ENCODE measurements at places on chromosomes 11 and 22.

GRCh38 chr11:72391638-72392423 lies 42.5 kb downstream of the CLPB start:
- DNase-seq, result no peak

GRCh38 chr11:42841556-42841955 lies 470.2 kb upstream of the API5 start:
- no peak for DNase-seq

DNA sequence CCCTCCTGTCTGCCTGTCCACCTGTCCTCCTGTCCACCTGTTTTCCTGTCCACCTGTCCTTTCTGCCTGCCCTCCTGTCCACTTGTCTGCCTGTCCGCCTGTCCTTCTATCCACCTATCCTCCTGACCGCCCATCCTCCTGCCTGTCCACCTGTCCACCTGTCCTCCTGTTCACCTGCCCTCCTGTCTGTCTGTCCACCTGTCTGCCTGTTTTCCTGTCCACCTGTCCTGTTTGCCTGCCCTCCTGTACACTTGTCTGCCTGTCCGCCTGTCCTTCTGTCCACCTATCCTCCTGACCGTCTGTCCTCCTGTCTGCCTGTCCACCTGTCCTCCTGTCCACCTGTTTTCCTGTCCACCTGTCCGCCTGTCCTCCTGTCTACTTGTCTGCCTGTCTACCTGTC lies 682.8 kb downstream of the TBC1D22A start:
- no peak for DNase-seq

GRCh38 chr11:279040-279965 lies 1.1 kb downstream of the NLRP6 start:
- DNase-seq, result no peak

DNA sequence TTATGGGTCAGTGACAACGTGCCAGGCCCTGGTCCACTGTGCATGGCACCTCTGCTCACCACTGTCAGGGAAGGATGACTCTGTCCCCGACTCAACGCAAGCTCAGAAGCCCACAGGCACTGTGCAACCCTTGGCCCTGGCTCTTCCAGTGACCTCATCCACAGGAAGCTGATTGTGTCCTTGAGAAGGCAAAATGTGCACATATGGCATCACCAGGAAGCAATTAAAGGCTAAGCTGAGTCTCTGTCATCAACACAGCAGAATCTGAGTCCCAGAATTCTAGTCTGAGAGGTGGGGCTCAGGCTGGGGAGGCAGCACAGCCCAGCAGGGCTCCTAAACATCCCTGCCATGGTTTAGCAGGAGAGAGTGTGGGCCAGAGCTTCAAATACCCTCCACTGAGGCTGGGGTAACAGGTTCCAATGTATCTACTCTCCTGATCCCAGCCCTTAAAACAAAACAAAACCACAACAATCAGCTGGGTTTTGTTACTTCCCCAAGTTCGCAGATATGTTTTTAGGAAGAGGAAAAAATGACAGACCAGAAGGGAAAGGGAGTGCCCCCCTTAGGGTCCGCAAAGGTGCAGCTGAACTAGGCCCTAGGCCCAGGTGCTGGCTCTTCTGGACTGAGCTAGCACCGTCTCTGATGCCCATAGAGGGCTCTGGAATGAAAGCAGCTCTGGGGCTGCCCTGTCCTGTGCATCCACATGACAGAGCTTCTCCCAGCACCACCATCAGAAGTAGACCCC lies 33.5 kb upstream of the GNAZ start:
- no peak for DNase-seq

DNA sequence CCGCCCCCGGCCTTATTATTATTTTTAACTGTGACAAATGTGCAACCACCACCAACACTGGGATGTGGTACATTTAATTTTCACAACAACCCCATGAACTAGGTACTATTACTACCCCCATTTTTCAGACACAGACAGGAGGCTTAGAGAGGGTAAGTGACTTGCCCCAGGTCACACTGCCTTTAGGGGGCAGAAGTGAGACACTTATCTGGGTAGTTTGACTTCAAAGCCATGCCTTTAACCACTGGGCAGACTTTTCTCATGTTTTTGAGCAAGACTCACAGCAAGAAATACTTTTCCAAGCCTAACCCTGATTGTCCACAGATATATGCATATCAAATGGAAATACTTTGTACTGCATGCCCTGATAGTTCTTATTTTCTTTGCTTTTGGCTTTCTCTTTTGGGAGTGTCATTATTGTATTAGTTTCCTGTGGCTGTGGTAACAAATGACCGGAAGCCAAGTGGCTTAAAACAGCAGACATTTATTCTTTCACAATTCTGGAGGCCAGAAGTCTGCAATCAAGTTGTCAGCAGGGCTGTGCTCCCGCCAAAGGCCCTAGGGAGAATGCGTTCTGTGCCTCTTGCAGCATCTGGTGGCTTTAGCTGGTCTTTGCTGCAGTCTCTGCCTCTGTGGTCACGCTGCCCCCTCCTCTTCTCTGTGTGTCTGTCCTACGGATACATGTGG lies 110.8 kb downstream of the GRIK4 start:
- DNase-seq, result no peak

DNA sequence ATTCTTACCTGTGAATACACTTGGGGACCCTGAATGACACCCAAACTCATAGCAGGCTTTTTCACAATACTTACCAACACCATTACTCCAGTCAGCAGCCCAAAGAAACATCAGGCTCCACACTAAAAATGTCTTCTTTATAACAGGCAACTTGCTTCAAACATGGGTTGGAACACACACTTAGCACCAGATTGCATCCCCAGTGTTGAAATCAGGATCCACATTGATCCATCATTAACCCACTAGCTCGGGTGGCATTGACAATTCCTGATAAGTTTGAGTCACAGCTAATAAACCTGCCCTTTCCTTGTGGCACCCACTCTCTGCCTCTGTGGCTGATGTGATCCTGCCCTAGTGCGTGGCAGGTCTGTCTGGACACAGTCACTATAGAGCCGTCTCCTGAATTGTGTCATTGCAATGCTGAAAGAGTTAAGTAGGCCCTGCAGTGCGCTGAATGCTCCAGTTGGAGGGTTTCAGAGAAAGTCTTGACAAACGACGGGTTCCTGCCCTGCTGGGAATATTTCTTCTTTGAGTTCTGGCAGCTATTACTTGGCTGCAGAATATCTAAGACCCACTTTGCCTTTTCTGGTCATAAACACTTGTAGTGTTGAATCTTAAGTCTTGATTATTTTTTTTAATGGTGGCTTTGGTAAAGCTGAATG lies 19.6 kb upstream of the C11orf96 start:
- no peak for DNase-seq

DNA sequence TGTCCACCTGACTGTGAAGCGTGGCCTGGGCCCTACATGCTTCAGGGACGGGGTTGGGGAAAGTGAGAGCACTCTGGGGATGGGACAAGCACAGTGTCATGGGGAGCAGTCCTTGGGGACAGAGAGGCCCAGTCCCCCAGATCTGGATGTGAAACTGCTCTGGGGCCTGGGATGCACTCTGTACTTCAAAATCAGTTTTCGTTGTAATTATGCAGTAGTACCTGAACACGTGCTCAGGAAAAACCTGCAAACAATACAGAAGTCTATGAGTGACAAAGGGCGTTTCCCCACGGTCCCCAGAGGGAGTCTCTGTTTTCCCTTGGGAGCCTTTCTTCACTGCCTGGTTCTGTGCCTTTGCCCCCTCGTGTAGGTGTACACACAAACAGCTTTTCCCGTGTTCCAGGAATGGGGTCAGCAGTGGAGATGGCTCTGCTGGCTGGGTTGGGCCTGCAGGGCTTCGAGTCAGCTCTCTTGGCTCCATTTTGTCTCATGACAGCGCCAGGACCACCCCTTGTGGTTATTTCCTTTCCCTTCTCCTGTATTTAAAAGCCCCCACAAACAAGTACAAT lies 5.2 kb upstream of the TNFRSF13C start:
- no peak for DNase-seq

DNA sequence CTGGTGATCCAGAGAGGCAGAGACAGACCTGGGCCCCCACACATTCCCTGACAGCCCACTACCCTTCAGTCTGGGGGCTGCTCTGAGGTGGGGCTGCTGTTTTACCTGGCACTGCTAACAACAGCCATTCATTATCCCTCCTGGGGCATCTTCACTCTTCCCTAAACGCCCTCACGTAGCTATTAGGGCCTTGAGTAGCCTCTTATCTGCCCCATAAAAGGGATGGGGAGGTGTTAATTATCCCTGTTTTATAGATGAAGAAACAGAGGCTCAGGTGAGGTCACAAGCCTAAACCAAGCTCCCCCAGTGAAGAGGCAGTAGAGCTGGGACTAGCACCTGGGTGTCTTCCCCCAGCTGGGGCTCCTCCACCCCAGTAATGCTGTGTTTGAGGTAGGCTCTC lies 79.5 kb downstream of the KIAA1671 start:
- DNase-seq, result no peak

DNA sequence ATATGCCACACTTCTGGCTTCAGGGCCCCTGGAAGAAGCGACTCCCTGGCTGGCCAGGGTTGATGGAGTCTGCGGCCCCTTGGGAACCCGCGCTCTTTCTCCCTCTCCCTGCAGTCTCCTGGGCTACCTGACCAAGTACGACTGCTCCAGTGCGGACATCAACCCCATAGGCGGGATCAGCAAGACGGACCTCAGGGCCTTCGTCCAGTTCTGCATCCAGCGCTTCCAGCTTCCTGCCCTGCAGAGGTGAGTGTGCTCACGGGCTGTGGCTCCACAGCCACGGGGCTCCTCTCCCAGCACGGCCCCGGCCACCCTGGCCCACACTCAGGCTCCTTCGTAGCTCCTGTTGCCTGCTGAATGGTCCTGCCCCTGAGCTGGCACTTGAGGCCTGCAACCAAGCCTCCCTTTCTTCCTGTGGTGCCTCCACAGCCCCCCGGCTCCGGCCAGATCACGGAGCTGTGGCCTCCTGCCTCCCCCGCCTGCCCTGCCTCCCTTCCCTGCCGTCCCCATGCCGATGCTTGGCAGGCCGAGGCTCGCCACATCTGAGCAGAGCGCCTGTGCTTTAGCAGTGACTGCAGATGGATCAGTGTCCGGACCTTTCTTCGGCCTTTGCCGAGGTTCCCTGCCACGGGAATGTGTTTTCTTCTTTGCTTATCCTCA lies 36.2 kb upstream of the KRTAP5-7 start:
- DNase-seq, result no peak

GRCh38 chr11:66080055-66080817 lies 10.2 kb downstream of the PACS1 start:
- peak; percentile 65 for DNase-seq

DNA sequence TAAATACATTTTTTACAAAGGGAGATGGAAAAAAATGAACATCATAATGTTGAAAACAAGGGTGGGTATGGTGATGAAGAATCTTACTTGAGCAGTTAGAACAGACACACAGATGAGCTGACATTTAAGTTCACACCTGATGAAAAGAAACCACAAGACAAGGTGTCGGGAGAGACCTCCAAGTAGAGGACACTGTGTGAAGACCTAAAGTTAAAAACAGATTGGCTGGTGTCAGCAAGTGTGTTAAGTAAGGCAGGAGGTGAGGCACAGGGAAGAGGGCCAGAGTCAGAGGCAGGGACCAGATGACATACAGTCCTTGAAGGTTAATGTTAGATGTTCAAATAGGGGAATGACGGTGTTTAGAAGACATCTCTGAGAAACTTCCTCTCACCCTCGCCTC lies 236.8 kb downstream of the FAT3 start:
- DNase-seq, result no peak

- DNase-seq, result no peak
Observed at GRCh38 chr22:38735465-38736256, 20.1 kb downstream of the SUN2 start.

- no peak for DNase-seq
Observed at GRCh38 chr22:41915786-41916493, 1.1 kb upstream of the SHISA8 start.

- no peak for DNase-seq
Observed at GRCh38 chr11:73429121-73429750, 53.0 kb downstream of the RELT start.

GRCh38 chr11:64492561-64492960 lies 98.5 kb upstream of the SLC22A12 start:
- no peak for DNase-seq

DNA sequence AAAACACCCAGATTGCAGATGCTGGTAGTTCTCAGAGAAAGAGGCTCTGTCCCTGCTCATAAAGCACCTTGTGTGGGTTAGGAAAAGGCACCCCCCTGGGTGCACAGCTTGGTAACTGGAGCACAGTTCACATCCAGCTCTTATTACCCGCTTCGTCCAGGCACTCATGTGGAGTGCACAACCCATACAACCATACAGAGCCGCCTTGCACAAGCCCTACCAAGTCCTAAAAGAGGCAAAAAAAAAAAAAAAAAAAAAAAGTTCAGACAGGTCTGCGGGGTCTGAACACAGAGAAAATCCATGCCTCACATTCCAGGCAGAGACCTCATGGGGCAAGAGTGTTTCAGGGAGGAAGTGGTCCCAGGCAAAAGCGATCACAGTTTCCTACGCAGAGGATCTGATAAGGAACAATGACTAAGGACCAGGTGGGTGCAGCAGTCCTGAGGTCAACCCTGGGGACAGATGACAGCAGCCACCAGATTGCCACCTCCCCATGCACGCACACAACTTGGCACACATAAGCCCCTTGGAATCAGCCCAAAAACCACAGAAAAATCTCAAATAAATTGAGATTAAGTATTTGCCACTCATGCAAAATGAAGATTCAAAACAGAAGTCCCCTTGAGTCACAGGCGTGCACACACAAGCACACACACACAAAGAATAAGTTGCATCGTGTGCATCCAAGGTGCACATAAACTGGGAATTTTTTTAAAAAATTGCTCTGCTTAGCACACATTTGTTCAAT lies 12.3 kb downstream of the MB start:
- no peak for DNase-seq

DNA sequence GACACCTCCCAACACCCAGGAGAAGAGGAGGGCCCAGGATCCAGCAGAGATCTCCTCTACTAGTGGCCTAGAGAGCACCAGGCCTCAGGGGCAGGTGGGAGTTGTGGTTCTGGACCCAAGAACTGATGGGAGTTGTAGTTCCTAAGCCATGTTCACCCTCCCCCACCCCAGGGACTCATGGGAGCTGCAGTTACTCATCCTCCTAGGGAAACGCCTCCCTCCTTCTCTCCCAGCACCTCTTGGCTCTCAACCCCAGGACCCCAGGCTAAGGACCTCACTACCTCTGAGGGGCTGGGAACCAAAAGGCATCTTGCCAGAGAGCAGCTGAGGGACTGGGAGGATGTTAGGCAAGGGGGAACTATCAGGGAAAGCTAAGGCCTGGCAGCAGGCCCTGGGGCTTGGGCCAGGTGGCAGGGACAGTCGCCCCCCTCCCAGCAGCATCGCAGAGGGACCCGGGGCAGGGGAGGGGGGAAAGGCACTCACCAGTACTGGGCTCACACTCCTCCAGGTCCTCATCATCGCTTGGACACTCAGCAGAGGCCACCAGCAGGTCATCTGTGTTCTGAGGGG lies 28.9 kb downstream of the SLC22A12 start:
- DNase-seq, result no peak

DNA sequence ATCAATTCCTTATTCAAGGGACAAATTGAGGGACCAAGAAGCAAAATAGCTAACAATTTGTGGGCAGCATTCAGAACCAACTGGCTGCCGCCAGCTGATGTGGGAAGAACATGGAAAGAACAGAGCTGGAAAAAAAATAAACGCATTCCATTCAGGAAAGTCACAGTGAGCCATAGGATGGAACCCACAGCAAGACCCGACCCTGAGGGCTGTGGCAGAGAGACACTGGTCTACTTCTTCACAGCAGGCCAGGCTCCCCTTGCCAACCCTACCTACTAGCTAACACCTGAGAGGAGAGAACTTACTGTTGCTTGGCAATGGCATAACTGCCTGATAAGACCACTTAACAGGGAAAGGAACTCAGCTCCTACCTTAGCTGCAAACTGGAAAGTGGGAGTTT lies 123.5 kb upstream of the APOA1 start:
- DNase-seq, result no peak

Data from T-helper 22 cell (primary cell).